HCT116 (cell line): ENCODE measurements at places on chromosomes 6 and 20. TPM values are rescaled to one million over a fixed set of nuclear protein-coding genes. Genes with fewer than 3 reads are reported as not detected.

- DNase-seq = no peak
Observed at GRCh38 chr6:166624275-166624674, 2.8 kb downstream of the RPS6KA2 start.

GRCh38 chr6:147378819-147379218 is 129.7 kb upstream of the SAMD5 start:
- no peak for DNase-seq

GRCh38 chr20:58251979-58252591 is 23.6 kb upstream of the ANKRD60 start:
- peak; percentile 80 for DNase-seq

DNA sequence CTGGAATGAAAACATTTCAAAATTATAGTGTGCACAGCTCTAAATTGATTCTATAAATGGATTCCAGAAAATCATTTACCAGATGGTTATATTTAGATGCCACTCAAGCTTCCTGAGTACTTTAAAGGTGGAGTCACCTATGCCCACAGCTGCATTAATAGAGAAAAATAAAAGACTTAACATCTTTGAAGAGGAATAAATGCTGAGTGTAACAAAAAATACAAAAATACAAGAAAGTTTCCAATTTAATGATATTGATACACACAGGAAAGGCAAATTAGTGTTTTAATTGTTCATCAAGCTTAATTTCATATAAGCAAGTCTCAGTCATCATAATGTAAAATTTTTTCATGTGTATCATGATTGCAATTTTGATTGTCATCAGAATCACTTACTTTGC is 89.5 kb upstream of the MANEA start:
- no peak for DNase-seq

- DNase-seq = no peak
Observed at GRCh38 chr6:137162692-137163306, 10.6 kb downstream of the IL22RA2 start.

- DNase-seq = no peak
Observed at GRCh38 chr6:21118216-21118780, 475.3 kb upstream of the SOX4 start.

- DNase-seq = no peak
Observed at GRCh38 chr6:123434186-123434585, 202.6 kb downstream of the TRDN start.

GRCh38 chr6:62683063-62683462 is 397.0 kb upstream of the KHDRBS2 start:
- no peak for DNase-seq

The GJA10 gene
- total RNA-seq = not detected

GRCh38 chr6:155248008-155249001 is 15.5 kb upstream of the CLDN20 start:
- peak; percentile 21 for DNase-seq

The SLC44A4 gene
- total RNA-seq = 0.74 TPM

DNA sequence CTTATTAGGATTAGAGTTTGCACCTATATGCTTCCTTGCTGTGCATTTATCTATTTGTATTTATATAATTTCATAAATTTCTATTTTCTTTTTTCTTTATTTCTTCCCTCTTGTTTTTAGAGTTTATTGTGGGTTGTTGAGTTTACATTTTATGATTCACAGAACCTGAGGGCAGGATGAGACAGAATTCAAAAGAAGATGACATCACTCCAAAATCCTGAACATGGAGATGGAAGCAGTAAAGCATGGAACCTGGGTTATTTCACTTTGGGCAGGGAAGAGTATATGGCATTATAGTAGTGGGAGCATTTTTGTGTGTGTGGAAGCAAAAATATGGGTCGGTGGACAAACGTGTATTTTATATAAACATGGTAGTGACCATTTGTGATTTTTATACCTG is 157.5 kb downstream of the RFX6 start:
- DNase-seq = no peak

DNA sequence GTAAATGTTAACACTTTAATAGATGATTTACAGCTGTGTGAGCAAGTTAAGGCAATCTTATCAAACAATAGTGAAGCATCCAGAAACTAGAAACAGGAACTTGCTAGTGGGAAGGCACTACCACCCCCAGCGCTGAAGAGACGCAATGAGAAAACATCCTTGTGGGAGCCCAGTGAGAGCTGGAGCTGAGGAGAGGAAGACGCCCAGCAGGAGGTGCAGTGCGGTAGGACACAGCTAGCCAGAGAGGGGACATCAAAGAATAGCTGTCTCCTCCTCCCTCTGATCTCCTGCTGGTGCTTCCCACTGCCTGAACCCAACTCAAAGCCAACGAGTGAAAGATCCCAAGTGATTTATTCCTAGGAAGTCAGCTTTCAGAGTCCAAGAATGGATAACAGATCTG is 140.3 kb downstream of the COL12A1 start:
- DNase-seq = peak; percentile 34
